ENCODE measurements at places on chromosomes 11 and 22.

DNA sequence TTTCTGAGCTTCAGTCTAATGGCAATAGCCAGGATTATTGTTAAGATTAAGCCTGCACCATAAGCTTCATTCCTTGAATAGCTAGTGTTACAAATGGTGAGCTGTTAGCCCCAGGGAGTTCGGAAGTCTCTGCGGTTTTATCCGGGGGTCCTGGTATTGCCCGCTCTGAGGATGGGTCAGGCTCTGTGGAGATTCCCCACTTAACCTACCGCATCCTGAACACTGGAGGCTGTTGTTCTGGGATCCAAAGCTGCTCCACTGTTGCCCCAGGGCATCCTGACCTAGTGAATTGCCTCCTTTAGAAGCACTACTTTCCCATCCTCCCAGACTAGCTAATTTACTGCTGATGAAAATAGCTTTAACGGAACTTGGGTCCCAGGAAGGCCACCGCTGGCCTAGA lies 14.5 kb upstream of the PEX26 start:
- no peak for DNase-seq

GRCh38 chr11:71505781-71506180 lies 21.3 kb upstream of the KRTAP5-7 start:
- no peak for DNase-seq

GRCh38 chr11:116189408-116190170 lies 583.2 kb downstream of the BUD13 start:
- DNase-seq = no peak

- no peak for DNase-seq
Observed at GRCh38 chr11:945986-946385, 20.3 kb downstream of the AP2A2 start.

GRCh38 chr11:122709039-122709760 lies 53.7 kb downstream of the UBASH3B start:
- DNase-seq = no peak

GRCh38 chr11:133842053-133842452 lies 3.3 kb downstream of the SPATA19 start:
- DNase-seq = no peak

DNA sequence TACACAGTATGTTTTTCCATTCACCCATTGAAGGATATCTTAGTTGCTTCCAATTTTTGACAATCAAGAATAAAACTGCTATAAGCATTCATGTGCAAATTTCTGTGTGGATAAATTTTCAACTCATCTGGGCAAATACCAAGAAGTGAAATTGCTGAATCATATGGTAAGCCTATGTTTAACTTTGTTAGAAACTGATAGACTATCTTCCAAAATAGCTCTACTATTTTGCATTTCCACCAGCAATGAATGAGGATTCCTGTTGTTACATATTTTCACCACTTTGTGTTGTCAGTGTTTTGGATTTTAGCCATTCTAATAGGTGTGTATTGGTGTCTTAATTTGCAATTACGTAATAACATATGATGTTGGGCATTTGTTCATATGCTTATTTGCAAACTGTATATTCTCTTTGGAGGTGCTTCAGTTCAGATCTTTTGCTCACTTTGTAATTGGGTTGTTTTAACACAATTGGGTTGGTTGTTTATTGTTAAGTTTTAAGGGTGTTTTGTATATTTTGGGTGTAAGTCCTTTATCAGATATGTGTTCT lies 49.2 kb upstream of the FAM181B start:
- no peak for DNase-seq

DNA sequence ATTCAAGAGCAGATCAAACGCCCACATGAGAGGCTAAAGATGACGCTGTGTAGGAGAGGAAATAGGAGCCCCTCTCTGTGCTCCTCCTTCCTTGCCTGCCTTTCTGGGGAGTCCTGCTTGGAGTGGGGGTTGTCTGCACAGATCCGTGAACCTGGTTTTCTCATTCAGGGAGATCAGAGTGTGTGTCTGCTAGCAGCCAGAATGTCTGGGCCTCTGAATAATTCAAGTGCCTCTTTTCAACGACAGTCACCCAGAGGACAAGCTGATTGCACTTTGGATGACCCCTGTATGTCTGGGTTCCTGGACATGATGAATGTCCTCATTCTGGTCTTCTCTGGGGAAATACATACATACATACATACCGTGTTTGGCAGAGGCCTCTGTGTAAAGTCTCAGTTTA lies 592.5 kb upstream of the B3GAT1 start:
- DNase-seq = no peak

- no peak for DNase-seq
Observed at GRCh38 chr11:76175783-76176182, 30.5 kb downstream of the WNT11 start.

GRCh38 chr11:117701781-117702180 lies 95.2 kb downstream of the DSCAML1 start:
- no peak for DNase-seq

DNA sequence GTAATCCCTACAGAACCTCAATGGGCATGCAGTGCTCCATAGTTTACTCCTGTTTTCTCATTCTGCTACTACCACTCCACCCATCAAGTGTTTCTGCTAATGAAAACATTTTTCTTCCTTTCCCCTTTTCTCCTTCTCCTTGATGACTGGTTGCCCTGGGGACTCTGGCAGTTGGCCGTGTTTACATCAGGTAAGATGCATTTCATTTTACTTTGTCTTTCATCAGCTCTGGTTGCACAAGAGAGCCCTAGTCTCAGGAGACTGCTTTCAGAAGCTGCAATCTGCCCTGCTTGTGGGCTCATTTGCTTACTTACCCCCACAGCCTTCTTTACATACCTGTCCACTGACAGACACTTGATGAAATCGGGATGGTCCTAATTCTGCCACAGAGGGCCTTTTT lies 19.6 kb upstream of the LIMK2 start:
- DNase-seq = no peak

- DNase-seq = no peak
Observed at GRCh38 chr11:112748713-112749543, 212.3 kb upstream of the NCAM1 start.

DNA sequence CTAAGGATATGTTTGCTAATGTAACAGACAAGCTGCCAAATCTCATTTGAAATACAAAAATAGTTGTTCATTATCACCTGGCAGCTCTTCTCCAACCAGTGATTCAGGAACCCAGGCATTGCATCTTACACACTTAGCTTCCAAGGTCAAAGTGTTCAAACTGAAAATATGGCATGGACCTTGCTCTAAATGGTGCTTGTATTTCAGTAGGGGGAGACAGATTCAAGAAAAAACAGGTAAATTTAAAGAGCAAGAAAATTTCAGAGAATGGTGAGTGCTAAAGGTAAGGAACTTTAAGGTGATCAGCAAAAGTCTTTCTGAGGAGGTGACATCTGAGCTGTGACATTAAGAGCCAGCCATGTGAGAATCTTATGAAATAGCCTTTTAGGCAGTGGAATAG lies 82.8 kb upstream of the E2F8 start:
- DNase-seq = no peak

- DNase-seq = no peak
Observed at GRCh38 chr11:32210556-32210955, 119.7 kb downstream of the RCN1 start.

DNA sequence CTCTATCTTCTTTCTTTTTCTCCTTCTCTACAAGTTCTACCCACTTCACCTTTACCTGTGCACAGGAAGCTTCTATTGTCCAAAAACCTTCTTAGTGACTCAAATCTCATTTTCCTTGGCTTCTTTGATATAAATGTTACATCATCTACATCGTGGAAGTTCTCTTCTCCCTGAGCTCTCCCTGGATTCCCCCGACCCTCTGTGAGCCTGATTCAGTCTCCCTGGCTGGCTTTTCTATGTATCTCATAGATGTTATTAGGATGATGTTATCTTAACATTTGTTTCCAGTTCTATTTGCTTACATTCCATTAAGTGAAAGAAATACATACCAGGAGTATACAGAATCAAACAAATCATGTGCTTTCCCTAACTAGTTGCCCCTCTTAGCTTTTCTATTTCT lies 235.8 kb upstream of the PITPNB start:
- DNase-seq = no peak

DNA sequence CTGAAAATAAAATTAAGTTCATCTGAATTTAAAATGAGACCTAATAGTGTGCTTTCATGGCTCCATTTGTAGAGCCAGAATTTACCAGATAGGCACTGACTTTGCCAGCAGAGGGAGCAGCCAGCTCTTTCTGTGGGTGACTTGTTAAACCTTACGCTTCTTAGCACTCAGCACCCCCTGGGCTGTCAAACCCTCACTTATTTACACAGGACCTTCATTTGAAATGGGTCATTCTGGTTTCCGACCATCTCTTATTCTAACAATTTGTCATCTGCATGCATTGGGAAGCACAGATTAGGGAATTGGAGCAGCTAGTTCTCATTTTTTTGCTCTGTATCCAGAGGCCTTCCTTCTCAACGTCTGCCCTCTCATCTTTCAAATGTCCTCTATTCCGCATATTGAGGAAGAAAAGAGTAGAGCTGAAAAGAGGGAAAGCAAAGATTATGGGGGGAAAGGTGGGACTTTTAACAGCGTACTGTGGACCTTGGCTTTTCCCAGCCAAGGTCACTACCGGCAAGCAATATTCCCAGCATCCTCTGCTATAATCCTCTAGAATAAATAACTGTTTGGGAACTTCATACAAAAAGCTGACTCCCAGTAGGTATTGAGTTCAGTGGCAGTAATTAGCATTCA lies 3.1 kb downstream of the ASRGL1 start:
- no peak for DNase-seq

- no peak for DNase-seq
Observed at GRCh38 chr11:2366276-2366675, 10.8 kb upstream of the CD81 start.

DNA sequence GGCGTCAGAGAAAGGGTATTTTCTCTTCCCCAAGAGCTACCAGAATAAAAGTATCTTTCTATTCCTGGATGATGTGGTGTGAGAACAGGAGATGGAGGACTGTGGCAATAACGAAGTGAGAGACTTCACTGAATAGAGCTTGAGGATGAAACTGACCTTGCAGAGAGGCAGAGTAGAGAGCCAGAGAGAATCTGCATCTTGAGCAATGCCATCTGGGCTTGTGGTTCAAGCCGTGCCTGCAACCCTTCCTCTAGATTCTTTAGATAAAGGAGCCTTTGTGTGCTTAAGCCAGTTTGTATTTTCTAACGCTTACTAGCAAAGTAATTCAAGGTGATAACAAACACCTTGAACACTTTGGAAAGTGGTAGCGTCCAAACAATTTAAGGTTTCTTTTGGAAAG lies 2.2 kb downstream of the ME3 start:
- no peak for DNase-seq

- no peak for DNase-seq
Observed at GRCh38 chr11:11247086-11247485, 106.0 kb downstream of the CSNK2A3 start.

GRCh38 chr22:43819421-43819921 lies 7.4 kb upstream of the EFCAB6 start:
- no peak for DNase-seq

DNA sequence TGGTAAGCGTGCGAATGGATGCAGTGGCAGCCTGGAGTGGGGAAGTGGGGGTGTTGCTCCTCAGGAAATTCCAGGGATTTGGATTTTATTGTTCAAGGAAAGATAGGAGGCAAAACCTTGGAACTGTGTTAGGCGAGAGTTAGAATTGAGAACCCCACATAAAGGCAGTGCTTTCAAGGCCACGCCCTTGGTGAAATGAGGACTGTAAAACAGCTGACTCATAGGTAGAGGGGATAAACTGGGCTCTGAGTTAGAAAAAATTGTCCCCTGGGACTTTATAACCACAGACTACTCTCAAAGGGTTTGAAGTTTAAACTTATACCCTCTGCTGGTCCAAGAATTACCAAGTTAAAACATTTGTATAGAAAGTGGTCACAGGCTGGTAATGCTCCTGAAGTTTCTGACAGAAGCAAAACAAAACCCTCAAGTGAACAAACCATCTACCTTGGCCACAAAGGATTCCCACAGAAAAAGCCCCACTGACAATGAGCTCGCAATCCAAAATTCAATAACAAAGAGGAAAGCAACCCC lies 250.3 kb upstream of the TBCEL start:
- no peak for DNase-seq

- no peak for DNase-seq
Observed at GRCh38 chr11:35389897-35390465, 29.4 kb downstream of the SLC1A2 start.

GRCh38 chr11:86769219-86769618 lies 31.1 kb upstream of the PRSS23 start:
- DNase-seq = no peak

DNA sequence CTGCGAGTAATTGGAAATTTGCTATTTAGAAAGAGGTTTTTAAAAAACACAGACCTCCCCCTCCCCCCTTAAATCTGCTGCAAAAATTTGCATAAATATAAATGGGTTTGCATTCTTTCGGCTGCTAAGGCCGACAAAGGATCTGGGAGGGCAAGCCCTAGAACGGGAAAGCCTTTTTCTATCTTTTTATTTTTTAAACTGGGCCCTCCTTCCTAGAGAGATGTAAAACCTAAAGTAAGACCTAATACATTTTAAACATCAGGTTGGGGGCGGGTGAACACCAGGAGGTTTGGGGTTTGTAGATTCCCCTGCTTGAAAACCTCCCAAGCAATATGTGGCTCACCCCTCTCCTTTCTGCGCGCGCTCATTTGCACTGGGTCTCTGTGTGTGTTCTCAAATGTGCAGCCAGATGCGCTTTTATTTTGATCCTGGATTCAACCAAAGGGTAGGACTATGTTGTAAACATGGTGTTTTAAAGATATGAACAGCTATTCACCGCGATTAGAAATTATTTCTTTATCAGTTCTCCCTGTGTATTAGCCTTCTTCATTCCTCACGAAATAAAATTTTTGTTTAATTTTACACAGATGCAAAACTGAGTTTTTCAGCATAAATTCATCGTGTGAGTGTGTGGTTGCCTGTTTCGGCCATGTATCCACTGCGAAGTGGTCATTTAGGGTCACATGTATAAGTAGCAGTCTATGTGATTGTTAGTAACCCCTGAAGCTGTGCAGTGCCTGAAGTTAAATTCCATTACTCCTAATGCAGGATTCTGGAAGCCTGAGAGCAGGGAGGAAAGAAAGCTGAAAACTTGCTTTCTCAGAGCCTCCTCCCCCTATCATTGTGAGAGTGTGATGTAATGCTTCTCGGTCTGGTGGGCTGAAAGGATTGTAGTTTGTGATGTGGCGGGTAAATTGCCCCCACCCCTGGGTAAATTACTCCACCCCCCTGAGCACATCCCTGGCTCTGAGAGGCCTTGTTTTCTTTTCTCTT lies 988 bp downstream of the TNRC6B start:
- DNase-seq = no peak

- no peak for DNase-seq
Observed at GRCh38 chr11:123230346-123230745, 35.3 kb upstream of the CLMP start.

DNA sequence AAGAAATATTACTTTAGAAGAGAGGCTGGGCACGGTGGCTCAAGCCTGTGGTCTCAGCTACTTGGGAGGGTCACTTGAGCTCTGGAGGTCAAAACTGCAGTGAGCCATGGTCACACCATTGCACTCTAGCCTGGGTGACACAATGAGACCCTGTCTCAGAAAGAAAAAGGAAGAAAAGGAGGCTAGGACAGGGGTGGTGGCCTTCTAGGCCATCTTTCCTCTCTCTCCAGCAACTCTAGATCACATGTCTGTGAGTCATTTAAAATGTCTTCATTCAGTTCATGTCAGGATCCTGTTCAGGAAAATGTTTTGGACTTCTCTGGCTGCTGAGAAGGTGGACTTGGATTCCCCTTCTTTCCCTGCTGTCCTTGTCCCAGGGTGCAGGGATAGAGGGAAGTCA lies 53.3 kb downstream of the PPFIA1 start:
- no peak for DNase-seq

- DNase-seq = no peak
Observed at GRCh38 chr11:108392353-108392752, 75.0 kb downstream of the C11orf65 start.

GRCh38 chr11:19050281-19050680 lies 10.2 kb downstream of the MRGPRX2 start:
- DNase-seq = no peak

GRCh38 chr11:118604566-118604965 lies 2.8 kb upstream of the PHLDB1 start:
- DNase-seq = no peak
